ENCODE measurements at places on chromosomes 16 and 17.

DNA sequence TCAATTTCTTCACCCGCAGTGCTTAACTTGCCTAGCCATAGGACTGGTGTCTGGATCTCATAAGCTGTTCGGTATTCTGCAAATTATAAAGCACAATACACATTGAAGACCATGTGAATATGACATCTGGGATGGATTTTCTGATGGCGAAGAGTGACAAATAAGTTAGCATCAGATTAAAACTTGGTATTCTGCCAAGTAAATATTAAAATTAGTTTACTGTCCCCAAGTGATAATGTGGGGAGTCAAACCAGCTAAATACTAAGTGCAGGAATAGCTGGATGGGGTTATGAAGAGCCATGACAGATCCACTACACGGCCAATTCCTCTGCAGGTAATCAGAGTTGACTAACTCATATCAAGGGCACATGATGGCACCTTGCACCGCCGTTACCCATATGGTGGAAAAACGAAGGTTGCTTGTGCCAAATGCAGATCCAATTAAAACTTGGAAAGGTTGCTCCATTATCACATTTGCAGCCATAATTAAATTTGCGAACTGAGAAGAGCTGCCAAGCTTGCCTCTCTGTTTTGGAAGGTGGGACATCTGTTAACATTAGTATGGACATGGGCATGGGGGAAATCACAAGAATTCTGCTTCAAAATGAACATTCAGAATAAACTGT is 114.9 kb upstream of the TOM1L1 start:
- DNase-seq = no peak

DNA sequence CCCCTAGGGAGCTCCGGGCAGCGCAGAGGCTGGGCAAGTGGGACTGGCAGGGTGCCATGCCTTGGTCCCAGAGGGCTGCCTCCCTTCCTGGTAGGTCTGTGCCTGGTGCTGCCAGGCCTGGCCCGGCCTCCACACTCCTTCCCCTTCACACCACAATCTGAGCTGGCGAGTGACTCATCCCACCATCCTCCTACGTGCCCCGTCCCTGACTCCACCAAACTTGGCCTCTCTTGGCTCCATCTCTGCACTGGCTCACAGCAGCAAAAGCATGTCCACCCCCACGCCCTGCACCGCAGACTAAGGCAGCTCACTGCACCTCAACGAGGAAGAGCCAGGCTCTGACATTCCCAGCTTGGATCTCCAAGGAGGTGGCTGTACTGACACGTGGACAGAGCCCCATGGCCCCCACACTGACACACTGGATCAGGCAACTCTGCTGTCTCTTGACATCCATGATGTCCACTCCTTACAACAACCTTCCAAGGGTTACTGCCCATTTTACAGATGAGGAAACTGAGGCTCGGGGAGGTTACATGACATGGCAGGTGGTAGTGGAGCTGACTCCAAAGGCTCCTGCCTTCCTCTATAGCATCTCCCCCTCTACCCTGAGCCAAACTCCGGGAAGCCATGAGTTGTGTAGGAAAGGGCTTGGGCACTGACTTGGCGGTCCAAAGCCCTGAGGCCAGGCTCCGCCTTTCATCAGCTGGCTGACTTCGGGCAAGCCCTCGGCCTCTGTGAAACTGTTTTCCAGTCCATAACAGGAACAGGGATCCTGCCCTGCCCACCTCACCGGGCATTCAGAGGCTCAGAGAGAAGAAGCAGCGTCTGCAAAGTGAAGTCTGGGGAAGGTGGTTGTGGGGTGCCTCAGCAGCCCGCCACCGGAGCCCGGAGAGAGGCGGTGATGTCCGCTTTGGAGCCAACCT is 20.1 kb upstream of the KRT19 start:
- peak; percentile 91 for DNase-seq

DNA sequence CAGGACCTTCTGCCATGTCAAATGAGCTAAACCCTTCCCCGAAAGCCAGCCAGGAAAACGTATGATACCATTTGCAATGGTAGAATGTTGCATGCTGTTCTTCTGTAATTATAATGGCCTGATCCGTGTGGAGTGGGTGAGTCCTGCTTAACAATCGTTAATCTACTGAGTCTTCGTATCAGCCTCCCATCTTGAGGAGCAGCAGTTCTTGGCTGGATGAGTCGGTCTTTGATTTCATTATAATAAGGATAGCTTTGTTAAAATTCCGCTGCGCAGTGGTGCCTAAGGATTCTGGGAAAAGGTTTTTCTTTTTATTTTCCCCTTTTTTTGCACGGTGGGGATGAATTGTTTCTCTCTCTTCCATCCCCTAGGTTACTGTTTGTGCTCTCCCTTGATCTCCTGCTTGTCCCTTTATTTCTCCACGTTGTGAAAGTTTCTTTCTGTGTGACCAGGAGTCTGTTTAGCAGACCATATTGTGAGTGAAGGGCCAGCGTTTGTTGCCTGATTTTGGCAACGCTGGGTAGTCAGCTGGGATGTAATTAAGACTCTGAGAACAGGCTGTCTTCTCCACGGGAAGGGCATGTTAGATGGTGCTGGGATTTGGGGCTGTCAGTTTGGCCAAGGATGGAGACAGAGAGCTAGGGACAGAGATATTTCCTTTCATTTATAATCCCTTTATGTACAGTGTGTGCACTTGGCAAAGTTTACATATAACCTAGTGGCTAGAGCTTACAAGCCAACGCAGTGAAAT is 263.0 kb downstream of the FTO start:
- DNase-seq = no peak

- no peak for DNase-seq
These were observed 50.1 kb upstream of the DDX52 start for GRCh38 chr17:37693328-37693727.

- no peak for DNase-seq
These were observed 93.7 kb downstream of the TBC1D16 start for GRCh38 chr17:79942011-79942405.

DNA sequence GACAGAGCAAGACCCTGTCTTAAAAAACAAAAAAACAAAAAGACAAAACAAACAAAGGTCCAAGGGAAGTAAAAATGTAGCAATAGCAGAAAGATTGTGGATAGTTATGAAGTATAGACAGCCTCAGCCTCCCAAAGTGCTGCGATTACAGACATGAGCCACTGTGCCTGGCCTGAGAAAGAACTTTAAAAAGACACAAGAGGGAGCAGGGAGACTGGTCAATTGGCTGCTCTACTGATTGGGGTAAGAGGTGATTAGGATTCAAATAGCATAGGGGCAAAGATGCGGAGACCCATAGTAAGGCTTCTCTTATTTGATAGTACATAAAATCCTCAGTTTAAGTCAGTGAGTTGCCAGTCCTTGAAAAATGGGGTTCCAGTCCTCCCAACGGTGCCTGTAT is 518.2 kb upstream of the GOT2 start:
- DNase-seq = no peak

DNA sequence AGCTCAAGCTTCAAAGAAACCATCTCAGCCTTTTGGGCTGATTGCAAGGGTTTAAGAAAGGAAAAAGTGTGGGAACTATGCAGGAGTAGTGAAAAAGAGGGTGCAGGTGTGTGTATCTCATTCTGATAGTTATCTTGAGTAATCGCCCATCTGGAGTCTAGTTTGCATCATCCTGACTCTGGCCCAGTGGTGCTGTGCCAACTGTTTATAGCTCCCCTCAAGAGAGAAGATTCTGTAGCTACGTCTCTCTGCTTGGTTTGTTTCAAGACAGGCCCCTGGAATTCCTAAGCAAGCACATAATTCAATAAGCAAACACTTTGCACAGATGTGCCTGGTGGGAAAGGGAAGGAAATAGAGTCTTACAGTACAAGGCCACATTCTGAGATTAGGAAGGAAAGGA is 144.4 kb downstream of the HAPSTR1 start:
- no peak for DNase-seq

- DNase-seq = no peak
These were observed 12.6 kb upstream of the TCF25 start for GRCh38 chr16:89860747-89861304.

DNA sequence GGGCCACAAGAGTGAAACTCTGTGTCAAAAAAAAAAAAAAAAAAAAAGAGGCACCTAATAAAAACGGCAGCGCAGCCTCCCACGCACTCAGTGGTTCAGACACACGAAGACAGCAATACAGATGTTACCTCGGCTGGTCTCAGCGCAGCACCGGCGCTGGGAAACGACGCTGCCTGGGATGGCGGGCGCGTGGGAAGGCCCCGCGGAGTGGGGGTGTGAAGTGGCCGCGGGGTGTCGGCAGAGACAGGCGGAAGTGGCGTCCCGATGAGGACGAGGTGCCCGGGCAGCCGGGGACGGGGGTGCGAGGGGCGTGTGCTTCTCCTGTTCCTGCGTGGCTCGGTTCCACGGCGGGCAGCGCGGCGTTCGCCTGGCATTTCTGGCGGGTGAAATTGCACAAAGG is 179.4 kb downstream of the BANP start:
- DNase-seq = no peak

- DNase-seq = no peak
These were observed 171.2 kb upstream of the SDK2 start for GRCh38 chr17:73815474-73815873.

DNA sequence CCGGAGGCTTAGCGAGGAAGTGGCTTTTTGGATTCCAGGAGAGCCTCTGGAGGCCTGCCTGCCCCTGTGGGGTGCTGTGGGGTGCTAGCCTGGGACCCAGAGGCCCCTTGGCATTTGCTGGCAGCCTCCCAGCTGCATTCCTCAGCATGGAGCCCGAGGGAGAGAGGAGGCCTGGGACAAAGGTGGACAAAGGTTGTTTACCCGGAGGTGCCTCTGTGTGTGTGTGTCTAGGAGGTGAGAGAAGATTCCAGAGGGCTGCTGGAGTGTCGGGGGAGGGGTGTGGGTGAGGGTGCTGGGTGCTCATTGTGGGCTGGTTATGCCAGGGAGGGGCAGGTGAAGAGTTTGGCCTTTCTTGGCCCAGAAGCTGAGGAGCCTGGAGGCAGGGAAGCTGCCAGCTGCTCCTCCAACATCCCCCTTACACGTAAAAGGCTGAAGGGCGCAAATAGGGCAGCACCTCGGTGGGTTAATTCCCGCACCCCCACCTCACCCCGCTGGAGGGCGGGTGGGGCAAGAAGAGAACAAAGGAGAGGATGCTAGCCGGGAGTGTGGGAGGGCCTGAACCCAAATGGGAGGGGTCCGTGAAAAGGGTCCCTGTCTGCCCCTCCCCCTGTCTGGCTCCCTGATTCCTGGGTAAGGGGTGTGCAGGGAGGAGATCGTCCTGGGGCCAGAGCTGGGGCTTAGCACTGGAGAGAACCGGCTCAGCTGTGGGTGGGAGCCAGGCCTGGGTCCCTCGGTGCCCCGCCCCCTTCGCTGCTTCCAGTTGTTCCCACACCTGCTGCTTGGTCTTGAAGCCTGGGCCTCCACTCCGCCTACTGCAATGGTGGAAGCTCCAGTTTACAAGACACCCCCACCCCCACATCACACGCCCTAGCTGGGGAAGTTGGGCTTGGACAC is 9.9 kb downstream of the HEXIM2 start:
- DNase-seq = no peak

DNA sequence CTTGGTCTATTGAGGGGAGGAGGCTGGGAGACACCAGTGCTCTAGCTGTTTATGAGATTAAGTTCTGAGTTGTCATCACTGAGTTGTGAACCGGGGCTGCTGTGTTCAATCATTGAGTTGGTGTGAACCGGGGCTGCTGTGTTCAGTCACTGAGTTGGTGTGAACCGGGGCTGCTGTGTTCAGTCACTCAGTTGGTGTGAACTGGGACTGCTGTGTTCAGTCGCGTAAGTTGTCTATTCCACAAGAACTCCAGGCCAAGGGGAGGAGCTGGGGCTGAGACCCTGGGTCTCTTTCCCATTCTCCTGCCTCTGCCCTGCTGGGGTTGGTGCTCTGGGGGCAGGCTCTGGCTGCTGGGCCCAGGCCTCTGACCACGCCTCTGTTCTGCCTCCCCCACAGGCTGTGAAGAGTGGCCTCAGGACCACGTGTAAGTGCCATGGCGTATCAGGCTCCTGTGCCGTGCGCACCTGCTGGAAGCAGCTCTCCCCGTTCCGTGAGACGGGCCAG is 24.5 kb downstream of the WNT9B start:
- no peak for DNase-seq

- DNase-seq = no peak
These were observed 28.6 kb upstream of the METRNL start for GRCh38 chr17:83050651-83051395.

GRCh38 chr17:64506201-64506575 is at the start of gene DDX5:
DDX5 (minus strand) TSS chr17:64506289; CDS start chr17:64506119, 170 bp downstream.
- DNase-seq = peak; percentile 91

- no peak for DNase-seq
These were observed 15.1 kb upstream of the ZFHX3 start for GRCh38 chr16:73062743-73063733.

DNA sequence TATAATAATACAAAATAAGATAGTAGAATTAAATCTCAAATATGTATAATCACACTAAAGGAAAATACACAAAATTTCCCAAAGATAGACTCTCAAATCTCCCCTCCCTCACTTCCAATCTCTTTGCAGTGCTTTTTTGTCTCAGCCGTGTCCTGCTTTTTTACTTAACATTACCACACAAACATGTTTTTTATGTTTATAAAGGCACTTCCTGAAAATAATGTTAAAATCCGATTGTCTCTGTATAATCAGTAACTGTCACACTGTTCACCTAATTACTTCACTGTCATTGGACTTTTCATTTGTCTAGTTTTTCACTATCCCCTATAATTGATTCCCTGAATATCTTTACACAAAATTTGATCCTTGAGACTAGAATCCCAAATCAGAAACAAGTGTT is 38.2 kb upstream of the ALDH3A2 start:
- DNase-seq = no peak

GRCh38 chr17:73798111-73798748 is 154.0 kb upstream of the SDK2 start:
- peak; percentile 60 for DNase-seq

DNA sequence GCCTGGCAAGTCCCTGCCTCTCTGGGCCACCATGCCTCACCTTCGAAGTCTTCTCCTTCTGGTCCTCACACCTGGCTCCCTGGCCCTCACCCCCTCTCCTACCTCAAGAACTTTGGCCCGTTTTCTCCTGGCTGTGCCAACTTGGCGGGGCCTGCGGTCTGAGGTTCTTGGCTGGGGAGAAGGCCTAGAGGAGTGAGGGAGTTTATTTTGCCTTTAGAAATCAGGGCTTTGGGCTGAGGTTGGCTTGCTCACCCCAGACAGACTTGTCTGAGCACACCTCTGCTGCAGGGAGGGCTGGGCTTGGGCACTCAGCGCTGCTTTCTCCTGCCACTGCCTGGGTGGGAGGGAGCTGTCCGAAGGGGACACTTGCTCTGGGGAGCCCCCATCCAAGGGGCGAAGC is 23.3 kb upstream of the TAC4 start:
- DNase-seq = no peak

- no peak for DNase-seq
These were observed 13.3 kb downstream of the HDAC5 start for GRCh38 chr17:44110011-44110686.
